Stimulated activated CD4-positive, alpha-beta T cell treated with anti-CD3 and anti-CD28 coated beads, Interleukin-12 subunit alpha, Interleukin-12 subunit beta, amount 100 ng/mL, for 24 hours (primary cell): ENCODE measurements at places on chromosomes 3 and 15.

DNA sequence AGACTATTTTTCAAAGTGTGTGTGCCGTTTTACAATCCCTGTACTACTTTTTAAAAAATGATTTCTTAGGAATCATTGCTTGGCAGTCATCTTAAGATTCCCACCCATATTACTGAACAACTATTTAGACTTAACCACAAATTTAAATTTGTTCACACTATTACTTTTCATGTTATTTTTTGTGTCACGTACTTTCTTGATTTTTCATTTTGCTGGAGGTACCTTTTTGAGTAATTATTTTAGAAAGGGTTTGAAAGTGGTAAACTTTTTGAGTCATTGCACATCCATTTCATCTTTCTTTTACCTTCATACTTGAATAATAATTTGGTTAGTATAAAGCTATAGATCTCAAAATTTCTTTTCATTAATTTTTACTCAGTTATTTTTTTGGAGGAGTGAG is 16.9 kb downstream of the CMTM8 start:
- DNase-seq: no peak

DNA sequence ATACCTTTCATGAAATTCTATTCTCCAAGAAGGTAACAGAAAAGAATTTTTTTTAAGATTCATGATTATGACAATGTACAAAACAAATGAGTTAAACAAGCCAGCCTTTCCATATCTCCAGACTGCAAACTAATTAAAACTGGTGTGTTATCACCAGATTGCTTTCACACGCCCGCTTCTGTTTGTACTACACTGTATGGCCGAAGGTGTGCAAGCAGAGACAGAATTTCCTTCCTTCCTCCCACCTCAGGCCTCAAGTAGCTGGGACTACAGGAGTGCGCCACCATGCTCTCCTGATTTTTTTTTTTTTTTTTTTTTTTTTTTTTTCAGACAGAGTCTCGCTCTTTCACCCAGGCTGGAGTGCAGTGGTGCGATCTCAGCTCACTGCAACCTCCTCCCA is 400.4 kb downstream of the MAGI1 start:
- DNase-seq: no peak

DNA sequence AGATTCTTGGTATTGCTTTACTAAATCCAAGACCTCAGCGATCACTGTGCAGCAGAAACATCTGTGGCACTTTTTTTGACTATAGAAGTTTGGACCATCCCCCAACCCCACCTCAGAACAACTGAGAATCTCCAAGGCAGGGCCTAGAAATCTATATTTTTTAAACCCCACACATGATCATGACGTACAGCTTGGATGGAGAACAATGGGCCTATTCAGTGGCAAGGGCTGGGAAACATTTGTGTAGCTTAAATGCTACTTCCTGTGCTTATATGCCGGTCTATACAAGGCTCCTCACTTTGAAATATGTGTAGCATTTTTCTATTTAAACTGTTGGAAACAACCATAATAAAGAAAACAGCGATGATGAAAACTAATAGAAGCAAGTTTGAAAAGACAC is 55.1 kb upstream of the SPRED1 start:
- no peak for DNase-seq

DNA sequence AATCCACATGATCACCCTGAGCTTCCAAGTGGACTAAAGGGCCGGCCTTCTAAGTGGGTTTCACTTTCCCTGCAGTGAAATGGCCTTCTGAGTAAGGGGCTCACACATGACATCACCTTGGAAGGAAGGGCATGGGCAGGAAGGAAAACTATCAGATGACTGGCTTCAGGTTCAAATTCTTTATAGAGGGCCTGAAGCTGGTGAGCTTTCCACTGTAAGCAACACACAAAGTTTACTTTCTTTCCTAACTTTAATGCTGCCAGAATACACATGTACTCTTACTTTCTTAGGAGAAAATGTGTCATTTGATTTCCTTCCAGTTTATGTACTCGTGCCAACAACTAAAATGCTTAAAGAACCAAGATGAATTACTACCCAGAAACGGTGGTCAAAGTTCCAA is 475.6 kb downstream of the FOXP1 start:
- DNase-seq: no peak

- no peak for DNase-seq
These were observed 342.2 kb downstream of the PDCD6IP start for GRCh38 chr3:34140616-34141015.

GRCh38 chr3:52082951-52083350 is 26.6 kb upstream of the DUSP7 start:
- DNase-seq: no peak

- no peak for DNase-seq
These were observed 19.0 kb upstream of the CSTA start for GRCh38 chr3:122305818-122306621.

DNA sequence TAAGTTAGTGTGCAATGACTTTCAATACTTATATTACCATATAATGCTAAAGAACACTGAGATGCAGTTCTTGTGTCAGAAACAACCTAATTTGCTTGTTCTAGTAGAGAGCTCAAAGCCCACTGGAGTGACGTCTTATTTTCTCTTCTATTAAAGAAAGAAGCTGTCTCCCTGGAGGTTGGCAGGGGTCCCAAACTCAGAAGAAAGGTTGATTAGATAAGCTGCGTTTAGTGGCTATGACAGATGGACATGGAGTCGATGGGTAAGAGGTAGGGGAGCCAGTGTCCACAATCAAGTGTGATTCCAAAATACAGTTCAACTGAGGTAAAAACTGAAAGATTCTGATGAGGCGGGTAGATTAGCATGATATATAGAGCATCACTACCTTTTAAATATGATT is 363.6 kb downstream of the NLGN1 start:
- no peak for DNase-seq

GRCh38 chr3:99984139-99984538 is 130.2 kb downstream of the FILIP1L start:
- no peak for DNase-seq

- no peak for DNase-seq
These were observed 611 bp downstream of the CTDSPL2 start for GRCh38 chr15:44427756-44428724.

DNA sequence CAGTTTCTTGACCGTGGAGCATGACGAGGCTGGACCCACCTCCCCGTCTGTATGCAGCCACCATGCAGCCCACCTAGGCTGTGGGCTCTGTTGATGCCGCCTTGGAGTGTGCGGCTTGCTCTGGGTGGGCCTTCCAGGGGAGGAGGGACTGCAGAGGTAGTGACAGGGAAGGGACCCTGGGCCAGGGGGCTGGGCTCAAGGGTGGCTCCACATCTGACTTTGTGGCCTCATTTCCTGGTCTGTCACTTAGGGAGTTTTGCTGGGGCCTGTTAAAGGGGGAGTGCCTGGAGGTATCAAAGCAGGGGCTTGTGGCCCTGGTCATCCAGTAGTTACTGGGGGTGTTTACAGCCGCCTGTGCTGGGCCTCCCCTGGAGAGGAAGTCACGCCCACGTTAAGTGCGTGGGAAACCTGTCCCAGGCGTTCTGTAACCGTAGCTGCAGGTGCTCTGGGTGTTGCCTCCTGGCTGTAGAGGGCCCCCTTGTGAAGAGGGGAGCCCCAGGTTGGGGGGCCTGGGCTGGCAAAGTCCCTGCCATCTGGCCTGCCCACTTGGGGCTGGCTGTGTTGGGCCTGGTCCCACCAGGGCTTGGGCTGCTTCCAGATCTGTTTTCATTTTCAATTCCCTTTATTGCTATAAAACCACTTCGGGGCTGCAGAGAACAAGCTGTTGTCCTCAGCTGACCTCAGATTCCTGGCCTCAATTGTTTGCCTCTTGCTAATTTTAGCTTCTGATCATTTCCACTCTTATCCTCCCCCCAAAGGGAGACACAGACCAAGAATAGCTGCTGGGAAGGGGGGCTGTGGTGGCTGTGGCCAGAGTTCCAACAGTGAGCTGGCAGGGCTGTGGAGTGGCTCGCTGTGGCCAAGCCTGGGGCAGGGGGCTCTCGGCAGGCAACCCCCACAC is 26.5 kb downstream of the KLF13 start:
- no peak for DNase-seq

DNA sequence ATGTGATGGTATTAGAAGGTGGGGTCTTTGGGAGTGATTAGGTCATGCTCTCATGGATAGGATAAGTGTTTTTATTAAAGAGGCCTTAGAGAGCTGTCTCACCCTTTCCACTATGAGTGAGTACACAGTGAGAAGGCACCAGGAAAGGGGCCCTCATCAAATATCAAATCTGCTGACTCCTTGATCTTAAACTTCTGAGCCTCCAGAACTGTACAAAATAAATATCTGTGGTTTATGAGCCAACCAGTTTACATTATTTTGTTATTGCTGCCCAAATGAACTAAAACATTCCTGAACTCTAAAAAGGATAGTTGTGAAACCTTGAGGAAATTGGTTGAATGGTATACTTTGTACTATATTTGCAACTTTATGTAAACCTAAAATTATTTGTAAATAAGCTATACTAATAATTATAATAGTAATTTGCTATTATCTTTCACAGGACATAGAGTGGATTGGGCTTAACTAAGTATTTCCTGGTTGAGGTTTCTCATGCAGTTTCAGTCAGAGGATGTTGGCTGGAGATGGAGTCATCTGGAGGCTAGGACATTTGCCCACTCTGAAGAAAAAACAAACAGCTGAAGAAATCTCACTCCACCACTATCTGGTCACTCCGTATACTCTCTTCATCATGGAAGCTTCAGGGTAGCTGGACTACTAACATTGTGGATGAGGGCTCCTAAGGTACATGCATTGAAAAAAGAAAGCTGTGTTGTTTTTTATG is 1068.6 kb upstream of the CADM2 start:
- DNase-seq: no peak

DNA sequence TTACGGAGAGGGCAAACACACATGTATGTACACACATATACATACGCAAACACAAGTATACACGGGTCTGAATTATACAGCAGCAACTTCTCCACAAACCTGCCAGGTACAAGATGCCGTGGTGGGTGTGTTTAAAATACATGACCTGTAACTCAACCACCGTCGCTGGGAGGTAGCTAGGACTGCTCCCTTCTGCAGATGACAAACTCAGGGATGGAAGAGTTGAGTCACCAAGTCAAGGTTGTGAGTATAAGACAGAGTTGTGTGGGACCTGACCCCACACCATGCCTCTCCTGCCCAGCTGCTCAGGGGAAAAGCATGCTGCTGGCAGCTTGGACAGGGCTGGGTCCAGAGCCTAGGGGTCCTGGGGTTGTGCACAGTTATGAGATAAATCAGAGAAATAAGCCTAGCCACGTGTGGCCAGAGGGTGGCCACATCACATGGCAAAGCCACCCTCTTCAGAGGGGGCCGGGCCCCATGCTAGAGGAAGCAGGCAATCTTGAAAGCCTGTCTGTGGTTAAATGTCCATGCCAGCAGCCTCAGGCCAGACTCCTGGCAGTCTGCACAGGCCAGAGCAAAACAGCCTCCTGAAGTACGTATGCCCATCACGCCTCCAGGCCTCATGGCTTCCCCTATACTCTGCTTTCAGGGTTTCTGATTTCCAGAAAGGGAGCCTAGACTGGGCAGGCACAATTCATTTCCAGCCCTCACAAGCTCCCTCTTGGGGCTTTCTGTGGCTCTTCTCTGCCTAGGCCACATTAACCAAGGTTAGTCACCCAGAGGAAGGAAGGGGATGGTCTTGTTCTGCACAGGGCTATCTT is 107.7 kb upstream of the RPL32 start:
- DNase-seq: peak; percentile 17

DNA sequence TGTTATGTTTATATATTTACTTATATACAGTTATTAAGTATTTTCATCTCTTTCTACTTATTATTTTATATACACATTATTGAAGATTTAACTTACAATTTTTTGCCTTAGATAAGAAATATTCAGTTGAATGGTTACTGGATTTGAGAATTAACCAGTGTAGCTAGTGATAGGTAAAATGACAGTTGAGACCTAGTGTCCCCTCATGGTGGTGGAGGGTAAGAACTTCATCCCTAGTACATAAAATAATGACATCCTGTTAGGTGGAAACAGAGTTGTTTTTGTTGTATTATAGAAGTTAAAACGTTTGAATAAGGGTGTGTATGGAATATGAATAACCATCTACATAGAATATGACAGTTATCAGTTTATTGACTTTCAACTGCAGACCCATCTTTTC is 1152.4 kb upstream of the ALCAM start:
- DNase-seq: no peak

- DNase-seq: no peak
These were observed 405.6 kb downstream of the MAGI1 start for GRCh38 chr3:65633018-65633638.

- no peak for DNase-seq
These were observed 53.1 kb downstream of the GRIP2 start for GRCh38 chr3:14487086-14487485.

DNA sequence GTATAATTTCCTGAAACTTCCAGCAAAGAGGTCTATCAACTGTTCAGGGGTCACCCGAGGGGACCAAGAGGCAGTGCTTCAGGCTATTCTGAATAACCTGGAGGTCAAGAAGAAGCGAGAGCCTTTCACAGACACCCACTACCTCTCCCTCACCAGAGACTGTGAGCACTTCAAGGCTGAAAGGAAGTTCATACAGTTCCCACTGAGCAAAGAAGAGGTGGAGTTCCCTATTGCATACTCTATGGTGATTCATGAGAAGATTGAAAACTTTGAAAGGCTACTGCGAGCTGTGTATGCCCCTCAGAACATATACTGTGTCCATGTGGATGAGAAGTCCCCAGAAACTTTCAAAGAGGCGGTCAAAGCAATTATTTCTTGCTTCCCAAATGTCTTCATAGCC is 6.8 kb downstream of the GCNT3 start:
- no peak for DNase-seq

DNA sequence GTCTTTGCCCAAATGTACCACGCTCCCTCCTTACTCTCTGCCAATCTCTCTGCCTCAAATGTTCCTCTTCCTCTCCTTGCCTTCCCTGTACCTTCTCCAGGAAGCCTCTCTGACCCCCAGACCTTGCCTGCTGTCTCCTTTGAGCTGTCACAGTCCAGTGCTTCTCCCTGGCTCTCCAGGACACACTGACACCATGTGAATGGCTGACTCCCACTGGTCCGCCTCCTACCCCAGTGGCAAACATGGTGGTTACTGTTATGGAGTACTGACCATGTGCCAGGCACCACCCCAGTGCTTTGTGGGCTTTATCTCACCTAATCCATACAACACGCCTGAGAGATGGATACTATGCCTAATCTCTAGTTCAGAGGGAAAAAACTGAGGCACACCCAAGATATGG is 141.9 kb downstream of the TPRA1 start:
- no peak for DNase-seq

DNA sequence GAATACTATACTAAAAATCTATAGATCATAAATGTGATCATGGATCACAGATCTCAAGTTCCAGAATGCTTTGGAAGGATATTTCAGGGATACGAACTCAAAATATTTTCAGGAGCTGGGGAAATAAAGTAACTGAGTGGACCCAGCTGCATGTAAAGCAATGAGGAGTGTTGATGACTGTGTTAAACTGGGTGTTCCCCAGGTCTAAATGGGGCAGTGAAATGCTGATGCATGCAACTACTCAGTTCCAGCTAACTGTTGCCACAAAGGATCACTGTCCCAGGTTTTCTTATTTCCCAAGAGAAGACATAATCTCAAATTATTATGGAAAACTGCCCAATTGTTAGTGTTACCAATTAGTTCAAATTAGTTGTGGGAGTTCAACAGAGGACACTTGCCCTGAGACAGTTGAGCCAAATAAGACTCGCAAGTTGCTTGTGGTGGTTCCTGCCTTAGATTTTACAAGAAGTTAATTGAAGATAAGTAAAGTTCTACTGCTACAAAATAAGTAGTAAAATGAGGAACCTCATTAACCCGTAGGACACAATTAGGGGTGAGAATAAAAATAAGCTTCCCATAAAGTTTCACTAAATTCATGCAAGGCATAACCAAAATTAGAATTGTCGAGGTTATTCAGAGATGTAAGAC is 66.3 kb upstream of the IL12A start:
- DNase-seq: no peak

GRCh38 chr3:197953325-197953724 is 3.3 kb downstream of the RPL35A start:
- DNase-seq: no peak

- no peak for DNase-seq
These were observed 36.2 kb upstream of the LRTM1 start for GRCh38 chr3:54964081-54964480.
